CD8-positive, alpha-beta T cell (primary cell): ENCODE measurements at places on chromosomes 6 and 20. TPM values are rescaled to one million over a fixed set of nuclear protein-coding genes. Genes with fewer than 3 reads are reported as not detected.
A peak's percentile ranks its signal among the peaks of the same experiment; 100 is the strongest.

The RNF144B gene
- 2.0 TPM for total RNA-seq

The ZNF334 gene
- total RNA-seq = 0.14 TPM

The SLC18B1 gene
- total RNA-seq = 11.8 TPM

- no peak for DNase-seq
Measured at GRCh38 chr6:10659699-10660348, 34.6 kb downstream of the C6orf52 start.

DNA sequence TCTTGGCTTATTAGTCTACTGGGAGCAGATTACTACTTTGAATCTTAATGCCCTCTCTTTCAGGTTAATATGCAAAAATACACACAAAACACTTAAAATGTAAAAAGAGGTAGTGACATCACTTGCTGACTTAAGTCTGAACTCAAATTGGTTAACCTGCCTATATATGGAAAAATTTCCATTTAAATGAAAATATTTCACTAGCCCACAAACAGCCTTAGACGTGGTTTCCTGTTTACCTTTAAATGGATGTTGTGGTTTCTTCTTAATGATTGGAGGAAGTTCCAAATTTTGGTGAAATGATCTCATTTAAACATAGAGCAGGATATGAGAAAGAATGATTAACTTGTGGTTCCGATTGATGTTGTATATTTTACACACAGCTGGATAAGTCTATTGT lies 553.7 kb downstream of the CD109 start:
- DNase-seq = no peak

DNA sequence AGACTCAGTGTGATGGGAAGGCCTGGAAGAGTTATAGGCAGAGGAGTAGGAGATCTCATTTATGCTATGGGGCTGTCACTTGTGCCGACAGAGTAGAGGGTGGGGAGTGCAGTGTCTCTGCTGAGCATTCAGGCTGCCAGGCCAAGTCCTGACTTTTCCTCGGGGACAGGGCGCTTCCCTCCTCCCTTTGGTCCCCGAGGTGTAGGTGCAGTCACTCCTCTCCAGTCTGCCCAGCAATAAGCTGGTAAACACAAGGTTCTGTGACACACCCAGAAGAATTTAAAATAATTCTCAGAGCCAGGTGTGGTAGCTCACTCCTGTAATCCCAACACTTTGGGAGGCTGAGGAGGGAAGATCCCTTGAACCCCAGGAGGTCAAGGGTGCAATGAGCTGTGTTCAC lies 109.4 kb downstream of the CRYBG1 start:
- DNase-seq = no peak

GRCh38 chr20:48691523-48691922 lies 136.3 kb downstream of the PREX1 start:
- DNase-seq = peak; percentile 28

- no peak for DNase-seq
Measured at GRCh38 chr6:26300043-26300331, 65.0 kb upstream of the BTN3A2 start.

DNA sequence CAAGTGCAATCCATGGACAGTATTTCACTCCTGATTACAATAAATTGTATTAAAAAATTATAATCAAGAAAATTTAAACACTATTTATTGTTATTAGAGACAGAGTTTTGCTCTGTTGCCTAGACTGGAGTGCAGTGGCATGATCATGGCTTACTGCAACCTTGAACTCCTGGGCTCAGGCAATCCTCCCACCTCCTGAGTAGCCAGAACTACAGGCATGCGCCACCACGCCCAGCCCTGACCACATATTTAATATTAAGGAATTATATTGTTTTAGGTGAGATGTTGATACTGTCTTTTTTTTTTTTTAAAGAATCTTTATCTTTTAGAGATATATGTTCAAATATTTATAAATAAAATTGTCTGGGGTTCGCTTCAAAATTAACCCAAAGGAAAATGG lies 14.6 kb downstream of the LCA5 start:
- DNase-seq = no peak

GRCh38 chr6:148263010-148263409 lies 79.6 kb upstream of the SASH1 start:
- no peak for DNase-seq

GRCh38 chr6:90484903-90485302 lies 102.0 kb downstream of the MAP3K7 start:
- no peak for DNase-seq

GRCh38 chr6:40322336-40322735 lies 264.8 kb downstream of the LRFN2 start:
- DNase-seq = no peak
